Activated naive CD4-positive, alpha-beta T cell treated with anti-CD3 and anti-CD28 coated beads for 36 hours (primary cell): ENCODE measurements at places on chromosomes 5 and 9. TPM values are rescaled to one million over a fixed set of nuclear protein-coding genes. Genes with fewer than 3 reads are reported as not detected.

- no peaks in the 10 kb centered on the region for H3K4me1 ChIP-seq
- H3K4me3 ChIP-seq: no peak overlapping the region
- peaks cover 3% of the 10 kb centered on the region for H3K27me3 ChIP-seq
- no peak for DNase-seq
- no peaks in the 10 kb centered on the region for H3K36me3 ChIP-seq
These were observed 115.2 kb upstream of the CXCL14 start for GRCh38 chr5:135694012-135694411.

Gene KCNV2
- total RNA-seq: not detected

DNA sequence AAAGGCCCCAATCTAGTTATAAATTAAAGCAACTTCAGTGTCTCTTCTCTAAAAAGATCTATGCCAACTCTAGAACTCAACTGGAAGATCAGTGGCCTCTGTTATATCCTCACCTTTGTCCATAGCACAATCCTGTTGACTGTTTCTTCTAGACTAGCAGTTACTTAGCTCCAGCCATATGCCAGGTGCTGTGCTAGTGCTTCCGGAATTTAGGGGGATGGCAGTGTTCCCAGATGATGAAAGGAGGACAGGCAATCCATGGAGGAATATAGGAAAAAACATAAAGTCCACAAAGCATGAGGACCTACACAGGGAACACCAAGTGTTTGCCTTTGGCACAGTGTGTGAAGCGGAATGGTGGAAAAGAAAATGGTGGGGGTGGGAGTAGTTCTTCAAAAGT, 214.3 kb downstream of the MAPKAP1 start:
- H3K27me3 ChIP-seq: no peaks in the 10 kb centered on the region
- H3K4me3 ChIP-seq: no peak overlapping the region
- no peak for DNase-seq
- no peaks in the 10 kb centered on the region for H3K36me3 ChIP-seq
- H3K27ac ChIP-seq: no peak overlapping the region

- H3K36me3 ChIP-seq: no peaks in the 10 kb centered on the region
- no peak overlapping the region for H3K27ac ChIP-seq
- no peak for DNase-seq
- no peaks in the 10 kb centered on the region for H3K4me1 ChIP-seq
- peaks cover 2% of the 10 kb centered on the region for H3K27me3 ChIP-seq
- no peak overlapping the region for H3K4me3 ChIP-seq
These were observed 149.0 kb downstream of the TTC39B start for GRCh38 chr9:15158064-15158463.

GRCh38 chr5:10671041-10672008, 89.7 kb downstream of the DAP start:
- no peak for DNase-seq
- H3K27me3 ChIP-seq: no peaks in the 10 kb centered on the region
- no peak overlapping the region for H3K4me3 ChIP-seq
- H3K27ac ChIP-seq: no peak overlapping the region
- no peaks in the 10 kb centered on the region for H3K4me1 ChIP-seq
- no peaks in the 10 kb centered on the region for H3K36me3 ChIP-seq

- peaks cover 3% of the 10 kb centered on the region for H3K27me3 ChIP-seq
- no peak overlapping the region for H3K27ac ChIP-seq
- no peak for DNase-seq
- H3K36me3 ChIP-seq: no peaks in the 10 kb centered on the region
These were observed 99.2 kb downstream of the SH3TC2 start for GRCh38 chr5:148963664-148964063.

DNA sequence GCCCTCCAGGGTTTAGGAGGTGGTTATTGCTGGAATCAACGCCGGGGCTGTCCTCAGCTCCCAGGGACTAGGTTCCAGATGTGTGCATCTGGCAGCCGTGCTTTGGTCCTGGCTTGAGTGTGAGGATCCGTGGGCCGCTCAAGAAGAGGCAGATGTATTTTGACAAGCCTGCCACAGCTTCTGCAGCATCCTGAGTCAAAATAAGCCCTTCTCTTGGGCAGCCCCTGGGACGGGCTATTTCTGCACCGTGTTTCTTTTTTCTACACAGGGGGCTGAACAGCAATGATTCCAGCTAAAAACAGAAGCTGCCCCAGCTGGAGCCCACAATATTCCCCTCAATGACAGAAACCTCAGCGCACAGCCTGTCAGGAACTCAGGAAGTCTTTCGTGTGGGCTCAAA, 19.7 kb upstream of the CPLX2 start:
- peaks cover 2% of the 10 kb centered on the region for H3K27me3 ChIP-seq
- H3K27ac ChIP-seq: no peak overlapping the region
- no peaks in the 10 kb centered on the region for H3K4me1 ChIP-seq
- no peak overlapping the region for H3K4me3 ChIP-seq
- no peaks in the 10 kb centered on the region for H3K36me3 ChIP-seq
- no peak for DNase-seq

Gene SAPCD2
- total RNA-seq: 3.9 TPM

Gene ARSI
- total RNA-seq: not detected

- no peak for DNase-seq
- no peaks in the 10 kb centered on the region for H3K36me3 ChIP-seq
- H3K27ac ChIP-seq: no peak overlapping the region
- H3K4me1 ChIP-seq: no peaks in the 10 kb centered on the region
- peaks cover 2% of the 10 kb centered on the region for H3K27me3 ChIP-seq
These were observed 78.6 kb downstream of the NTRK2 start for GRCh38 chr9:84748112-84748511.

DNA sequence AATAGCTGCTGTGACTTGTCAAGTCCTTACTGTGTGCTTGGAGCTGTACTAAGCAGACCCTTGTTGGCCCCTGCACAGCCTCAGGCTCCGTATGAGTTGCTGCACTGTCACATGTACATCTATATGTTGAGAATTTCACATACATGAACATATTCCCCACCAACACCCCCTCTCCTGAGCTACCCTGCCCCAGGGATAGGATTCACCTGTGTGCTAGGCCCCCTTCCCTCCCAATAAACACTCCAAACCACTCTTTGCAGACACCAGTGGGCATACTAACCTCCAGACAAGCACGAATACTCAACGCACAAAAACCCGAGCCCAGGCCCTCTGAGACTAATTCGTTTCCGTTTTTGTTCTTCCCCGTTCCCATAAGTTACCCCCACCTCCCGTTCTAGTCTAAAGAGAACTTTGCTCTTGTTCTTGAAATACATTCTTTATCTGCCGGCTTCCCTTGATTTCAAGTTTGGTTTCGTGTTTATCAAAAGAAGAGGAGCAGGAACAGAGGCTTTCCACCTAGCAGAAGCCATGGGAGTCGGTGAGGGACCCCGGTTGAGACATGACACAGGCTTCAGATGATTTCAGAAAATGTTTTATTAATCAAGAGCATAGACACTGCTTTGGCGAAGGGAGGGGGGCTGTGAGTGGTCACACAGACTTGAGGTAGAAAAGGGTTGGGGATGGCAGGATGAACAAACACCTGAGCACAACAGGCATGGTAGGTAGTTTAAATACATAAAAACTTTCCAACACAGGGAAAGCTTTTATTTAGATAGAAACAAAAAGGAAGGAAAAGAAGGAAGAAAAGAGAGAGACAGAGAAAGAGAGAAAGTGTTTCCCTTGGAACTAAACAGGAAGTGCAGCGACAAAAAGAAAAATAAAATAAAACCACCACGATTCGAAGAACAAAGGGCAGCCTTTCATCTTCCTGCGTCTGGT, 3.4 kb downstream of the HAND1 start:
- no peak for DNase-seq
- peak overlapping the region; percentile 27 for H3K27ac ChIP-seq
- H3K36me3 ChIP-seq: no peaks in the 10 kb centered on the region
- H3K4me1 ChIP-seq: peaks cover 59% of the 10 kb centered on the region

GRCh38 chr5:60649288-60649917, 50.6 kb downstream of the DEPDC1B start:
- H3K36me3 ChIP-seq: no peaks in the 10 kb centered on the region
- no peaks in the 10 kb centered on the region for H3K27me3 ChIP-seq
- H3K4me3 ChIP-seq: no peak overlapping the region
- no peak for DNase-seq
- H3K4me1 ChIP-seq: no peaks in the 10 kb centered on the region

Gene GARIN3
- 3.6 TPM for total RNA-seq

DNA sequence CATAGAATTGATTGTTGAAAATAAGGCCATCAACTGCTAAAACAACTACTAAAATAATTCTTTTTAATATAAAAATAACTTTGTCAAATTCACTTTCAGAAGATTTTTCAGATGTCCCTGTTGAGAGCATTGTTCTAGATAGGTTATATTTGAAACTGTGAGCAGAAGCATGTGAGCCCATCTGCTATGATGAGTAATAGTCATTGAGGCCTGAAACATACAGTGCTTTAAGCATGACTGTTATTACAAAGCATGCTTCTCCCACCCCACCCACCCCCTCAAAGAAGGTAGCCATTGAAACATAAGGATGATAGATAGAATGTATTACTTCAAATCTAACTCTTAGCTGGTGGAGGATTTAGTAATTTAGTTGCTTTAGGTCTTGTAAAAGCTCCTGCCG, 86.0 kb downstream of the UHRF2 start:
- no peaks in the 10 kb centered on the region for H3K27me3 ChIP-seq
- no peak overlapping the region for H3K4me3 ChIP-seq
- peak overlapping the region; percentile 9 for H3K27ac ChIP-seq
- no peak for DNase-seq
- peaks cover 29% of the 10 kb centered on the region for H3K36me3 ChIP-seq
- no peaks in the 10 kb centered on the region for H3K4me1 ChIP-seq

DNA sequence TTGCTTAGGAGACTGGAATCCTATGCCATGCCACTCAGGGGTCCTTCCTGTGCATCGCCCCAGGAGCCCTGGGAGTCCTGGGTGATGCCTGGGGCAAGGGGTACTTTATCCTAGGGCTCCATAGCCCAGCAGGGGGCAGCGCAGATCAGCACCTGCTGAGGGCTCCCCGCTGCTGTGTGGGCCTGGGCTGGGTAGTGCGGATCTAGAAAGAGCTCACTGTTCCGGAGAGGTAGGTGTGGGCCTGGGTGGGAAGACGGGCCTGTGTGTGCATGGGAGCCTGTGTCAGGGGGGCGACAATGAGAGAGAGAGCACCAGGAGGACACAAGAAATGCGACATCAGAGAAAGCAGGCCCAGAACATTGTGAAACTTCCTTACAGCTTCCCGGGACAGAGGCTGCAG, 11.4 kb upstream of the DAB2IP start:
- no peak overlapping the region for H3K4me3 ChIP-seq
- H3K36me3 ChIP-seq: no peaks in the 10 kb centered on the region
- H3K4me1 ChIP-seq: no peaks in the 10 kb centered on the region
- DNase-seq: peak; percentile 53
- no peaks in the 10 kb centered on the region for H3K27me3 ChIP-seq

DNA sequence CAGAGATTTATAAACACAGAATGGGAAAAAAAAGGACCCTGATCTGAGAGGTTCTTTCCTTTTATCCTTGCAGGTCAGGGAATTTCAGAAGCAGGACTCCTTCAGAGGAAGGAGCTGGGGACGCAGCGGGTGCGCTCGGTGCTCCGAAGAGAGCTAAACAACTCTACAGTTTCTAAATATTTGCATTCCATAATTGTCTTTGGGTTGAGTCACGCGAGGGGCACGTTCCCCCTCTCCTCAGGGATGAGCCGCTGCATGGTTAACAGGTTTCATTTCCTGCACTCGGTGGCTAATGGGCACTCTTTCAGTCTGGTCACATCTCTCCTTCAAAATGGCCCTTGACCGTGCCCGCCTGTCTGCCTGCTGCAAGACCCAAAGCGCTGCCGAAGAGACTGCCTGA, 165.0 kb upstream of the HMHB1 start:
- H3K27me3 ChIP-seq: no peaks in the 10 kb centered on the region
- no peaks in the 10 kb centered on the region for H3K4me1 ChIP-seq
- no peak for DNase-seq

- peak; percentile 13 for DNase-seq
- H3K27me3 ChIP-seq: no peaks in the 10 kb centered on the region
- no peak overlapping the region for H3K4me3 ChIP-seq
- H3K36me3 ChIP-seq: peaks cover 6% of the 10 kb centered on the region
These were observed 26.8 kb upstream of the APC start for GRCh38 chr5:112710896-112711295.

DNA sequence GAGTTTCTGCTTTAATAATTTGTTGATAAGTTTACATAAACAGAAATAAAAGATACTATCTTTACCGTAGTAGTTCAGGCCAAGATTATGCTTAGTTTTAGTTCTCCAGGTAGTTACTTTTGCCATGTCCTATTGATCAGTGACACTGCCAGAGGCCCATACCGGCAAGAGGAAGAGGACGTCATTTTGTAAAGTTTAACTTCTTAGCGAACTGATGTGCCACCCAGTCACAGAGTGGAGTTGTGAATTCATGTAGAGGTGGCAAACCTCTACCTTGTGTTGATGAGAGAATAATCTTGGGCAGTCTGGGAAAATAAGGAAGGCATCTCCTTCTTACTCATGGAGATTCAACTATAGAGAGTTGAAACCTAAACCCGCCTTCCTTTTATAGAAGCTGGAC, 21.8 kb downstream of the RGMB start:
- no peak overlapping the region for H3K27ac ChIP-seq
- DNase-seq: no peak
- peaks cover 4% of the 10 kb centered on the region for H3K4me1 ChIP-seq
- H3K4me3 ChIP-seq: no peak overlapping the region
- H3K36me3 ChIP-seq: peaks cover 3% of the 10 kb centered on the region

DNA sequence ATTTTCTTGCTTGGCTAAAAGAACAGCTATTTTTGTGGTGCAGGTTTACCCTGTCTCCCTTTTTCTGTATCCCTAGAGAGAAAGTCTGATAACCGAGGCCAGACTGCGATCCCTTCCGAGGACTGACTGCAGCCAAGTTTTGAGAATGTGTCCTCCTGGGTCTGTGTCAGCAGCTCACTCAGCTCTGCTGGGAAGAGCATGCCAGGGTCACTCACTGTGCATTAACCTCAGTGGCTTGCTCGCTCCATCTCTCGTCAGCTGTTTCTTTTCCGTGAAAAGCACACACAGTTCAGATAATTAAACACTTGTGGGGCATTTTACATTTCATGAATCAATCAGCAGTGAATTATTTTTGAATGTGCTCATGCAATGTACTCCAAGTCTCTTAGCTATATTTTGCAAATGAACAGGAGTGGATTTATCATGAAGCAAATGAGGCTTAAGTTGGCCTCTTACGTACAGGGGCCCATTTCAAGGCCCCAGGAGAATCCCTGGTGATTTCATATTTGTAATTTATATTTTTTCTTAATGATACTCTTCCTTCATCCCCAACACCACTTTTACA, 252.1 kb downstream of the SMARCA2 start:
- no peak overlapping the region for H3K27ac ChIP-seq
- H3K27me3 ChIP-seq: peaks cover 2% of the 10 kb centered on the region
- H3K4me3 ChIP-seq: no peak overlapping the region
- H3K4me1 ChIP-seq: peaks cover 7% of the 10 kb centered on the region

- H3K36me3 ChIP-seq: no peaks in the 10 kb centered on the region
- no peak overlapping the region for H3K27ac ChIP-seq
- H3K4me3 ChIP-seq: no peak overlapping the region
- H3K27me3 ChIP-seq: peaks cover 17% of the 10 kb centered on the region
- no peak for DNase-seq
These were observed 6.8 kb upstream of the PRUNE2 start for GRCh38 chr9:76912636-76913275.

Gene MED10
- total RNA-seq: 49.3 TPM

GRCh38 chr9:108956631-108957026, 22.4 kb downstream of the ABITRAM start:
- no peak overlapping the region for H3K27ac ChIP-seq
- H3K4me1 ChIP-seq: peaks cover 2% of the 10 kb centered on the region
